ENCODE measurements at places on chromosomes 5 and 9.

- DNase-seq = no peak
Measured at GRCh38 chr5:135850231-135850630, 15.8 kb downstream of the SLC25A48 start.

DNA sequence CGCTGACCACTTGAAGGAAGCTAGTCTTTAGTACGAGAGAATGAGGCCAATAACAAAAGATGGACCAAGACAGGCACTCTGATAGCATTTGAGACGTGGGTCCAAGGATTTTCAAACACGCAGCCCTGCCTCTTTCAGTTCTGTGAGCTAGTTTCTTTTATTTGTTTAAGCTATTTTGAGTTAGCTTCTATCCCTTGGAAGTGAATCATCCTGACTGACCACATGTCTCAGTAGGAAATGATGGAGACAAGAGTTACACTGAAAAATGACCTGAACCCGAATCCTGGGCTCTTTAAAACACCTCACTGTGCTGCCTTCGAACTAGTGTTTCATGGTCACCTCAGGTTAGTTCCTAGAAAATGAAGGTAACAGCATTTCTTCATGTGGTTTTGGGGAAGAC, 9.9 kb downstream of the TEK start:
- DNase-seq = no peak

- DNase-seq = no peak
Measured at GRCh38 chr9:88781628-88782391, 209.5 kb upstream of the S1PR3 start.

DNA sequence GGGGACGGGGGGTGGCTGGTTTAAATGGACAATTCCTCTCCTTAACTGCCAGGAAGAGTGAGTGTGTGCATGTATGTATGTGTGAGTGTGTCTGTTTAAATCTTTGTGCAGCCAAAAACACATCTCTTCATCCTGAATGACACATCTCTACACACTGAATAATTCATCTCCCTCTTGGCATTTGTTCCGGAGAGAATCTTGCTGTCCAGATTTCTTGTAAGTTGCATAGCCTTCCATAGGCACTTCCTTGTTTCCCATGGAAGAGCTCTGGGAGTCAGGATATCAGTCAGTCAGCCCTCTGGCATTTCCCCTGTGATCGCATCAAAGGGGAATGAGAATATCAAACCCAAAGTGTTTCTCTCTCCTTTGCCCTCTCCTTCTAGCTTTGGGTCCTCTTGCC, 74.7 kb downstream of the WWC1 start:
- DNase-seq = no peak

GRCh38 chr5:149757197-149757947, 27.3 kb downstream of the PPARGC1B start:
- peak; percentile 77 for DNase-seq

DNA sequence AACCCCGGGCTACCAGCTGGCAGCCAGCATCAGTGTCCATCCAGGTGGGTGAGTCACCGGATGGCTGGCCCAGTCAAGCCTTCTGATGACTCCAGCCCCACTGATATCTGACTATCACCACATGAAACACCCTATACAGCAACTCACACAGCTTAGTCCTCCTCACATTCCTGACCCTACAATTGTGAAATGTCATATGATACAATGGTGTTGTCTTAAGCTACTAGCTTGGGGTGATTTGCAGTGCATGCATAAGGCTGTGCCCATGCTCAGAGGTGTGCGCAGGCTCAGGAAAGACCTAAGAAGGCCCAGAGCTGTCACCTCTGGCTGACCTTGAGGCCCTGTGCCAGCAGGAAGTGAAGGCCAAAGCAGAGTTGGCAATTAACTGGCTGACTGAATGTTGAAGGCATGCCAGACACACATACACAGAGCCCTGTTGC, 21.5 kb upstream of the SEMA4D start:
- DNase-seq = no peak

DNA sequence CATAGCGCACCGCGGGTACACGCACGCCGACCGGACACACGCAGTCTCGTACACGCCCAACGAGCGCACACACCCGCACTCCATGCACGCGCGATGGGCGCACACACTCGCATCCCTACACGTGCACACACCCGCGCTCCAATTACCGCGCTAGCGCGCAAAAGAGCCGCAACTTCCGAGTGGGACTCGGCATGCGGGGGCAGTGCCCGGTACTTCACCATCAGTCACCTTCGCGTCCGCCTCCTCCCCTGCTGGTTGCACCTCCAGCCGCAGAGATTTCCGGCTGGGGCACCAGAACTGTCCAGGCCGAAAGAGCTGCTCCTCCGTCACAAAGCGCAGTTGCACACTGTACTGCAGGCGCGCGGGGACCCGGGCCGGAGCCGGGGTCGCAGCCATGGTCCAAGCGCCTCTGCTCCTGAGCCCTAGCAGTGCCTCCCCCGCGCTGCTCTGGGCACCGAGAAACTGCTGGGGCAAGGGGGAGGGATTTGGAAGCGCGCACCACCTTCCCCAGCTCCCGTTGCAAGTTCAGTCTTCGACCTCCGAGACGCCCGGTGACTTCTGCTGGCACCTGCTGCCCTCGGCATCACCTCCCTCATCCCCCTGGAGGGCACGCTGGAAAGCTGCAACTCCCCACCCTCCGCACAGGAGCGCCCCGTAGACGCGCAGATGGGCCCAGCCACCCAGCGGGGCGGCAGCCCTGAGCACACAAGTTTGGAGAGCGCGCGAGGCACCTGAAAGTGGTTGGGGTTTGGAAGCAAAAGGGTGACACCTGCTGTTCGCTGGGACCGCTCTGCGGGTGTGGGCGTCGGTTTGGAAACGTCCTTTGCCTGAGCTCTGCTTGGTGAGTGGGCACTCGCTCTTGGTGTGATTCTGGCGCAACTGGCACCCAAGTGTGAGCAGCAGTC, 337.4 kb upstream of the PUM3 start:
- DNase-seq = peak; percentile 70

- DNase-seq = no peak
Measured at GRCh38 chr9:134035041-134036039, 10.1 kb downstream of the BRD3OS start.

- peak; percentile 24 for DNase-seq
Measured at GRCh38 chr5:168747987-168748777, 169.0 kb upstream of the PANK3 start.

GRCh38 chr5:6768590-6769230, 55.5 kb downstream of the TENT4A start:
- no peak for DNase-seq

GRCh38 chr9:110121170-110121569, 86.8 kb downstream of the C9orf152 start:
- no peak for DNase-seq

DNA sequence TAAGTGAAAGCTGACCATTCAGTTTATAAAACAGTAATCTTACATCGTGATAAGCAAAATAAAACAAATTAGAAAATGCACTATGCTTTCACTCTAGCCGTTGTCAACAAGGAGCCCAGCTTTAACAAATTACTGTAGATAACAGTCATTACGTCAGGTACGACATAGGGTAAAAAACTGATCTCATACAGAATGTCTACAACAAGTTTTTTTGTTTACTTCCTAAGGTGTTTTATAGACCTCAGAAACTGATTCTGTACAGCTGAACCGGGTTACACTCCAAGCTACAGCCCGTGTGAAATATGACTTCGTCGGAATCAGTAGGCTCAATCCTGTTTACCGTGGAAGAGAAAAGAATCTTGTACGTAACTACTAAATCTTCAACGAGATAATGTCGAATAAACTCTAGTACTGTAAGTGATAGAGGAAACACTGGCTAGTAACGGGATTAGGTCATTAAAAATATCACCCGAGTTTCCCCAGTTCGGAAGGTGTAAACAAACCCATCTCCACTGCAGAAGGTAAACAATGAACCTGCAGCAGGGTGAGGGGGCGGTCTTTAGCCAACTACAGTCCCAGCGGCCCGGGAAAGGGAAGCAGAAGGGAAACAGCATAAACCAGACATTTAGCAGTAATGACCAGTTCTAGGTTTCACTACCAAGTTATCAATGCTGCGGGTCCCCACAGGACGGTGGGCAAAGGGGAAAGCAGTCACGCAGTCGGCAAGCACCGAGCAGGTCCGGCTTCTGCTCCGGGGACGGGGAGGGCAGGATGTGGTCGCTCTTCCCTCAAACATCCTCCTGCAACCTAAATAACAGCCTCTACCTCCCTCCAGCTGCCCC, 1.1 kb downstream of the RICTOR start:
- peak; percentile 58 for DNase-seq

DNA sequence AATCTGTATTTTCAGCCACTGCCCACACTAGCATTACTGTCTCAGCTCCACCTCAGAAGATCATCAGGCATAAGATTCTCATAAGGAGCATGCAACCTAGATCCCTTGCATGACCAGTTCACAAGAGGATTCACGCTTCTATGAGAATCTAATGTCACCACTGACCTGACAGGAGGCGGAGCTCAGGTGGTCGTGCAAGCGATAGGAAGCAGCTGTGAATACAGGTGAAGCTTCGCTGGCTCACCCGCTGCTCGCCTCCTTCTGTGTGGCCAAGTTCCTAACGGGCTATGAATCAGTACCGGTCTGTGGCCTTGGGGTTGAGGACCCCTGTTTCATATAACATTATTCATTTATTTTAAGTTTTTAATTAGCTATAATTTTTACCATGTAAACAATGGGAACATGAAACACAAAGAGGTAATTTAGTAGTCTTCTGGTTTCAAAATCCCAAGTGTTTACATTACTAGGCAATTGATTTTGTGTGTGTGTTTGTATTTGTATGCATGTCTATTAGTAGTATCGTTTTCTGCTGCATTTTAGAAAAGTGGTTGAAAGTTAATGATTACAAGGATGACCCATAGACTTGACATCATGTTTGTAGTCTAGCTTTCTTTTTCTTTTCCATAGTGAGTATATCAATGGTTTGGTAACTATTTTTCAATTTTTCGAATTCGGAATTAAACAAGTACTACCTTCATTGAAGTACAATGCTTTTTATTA, 159.4 kb downstream of the TENT4A start:
- DNase-seq = no peak

DNA sequence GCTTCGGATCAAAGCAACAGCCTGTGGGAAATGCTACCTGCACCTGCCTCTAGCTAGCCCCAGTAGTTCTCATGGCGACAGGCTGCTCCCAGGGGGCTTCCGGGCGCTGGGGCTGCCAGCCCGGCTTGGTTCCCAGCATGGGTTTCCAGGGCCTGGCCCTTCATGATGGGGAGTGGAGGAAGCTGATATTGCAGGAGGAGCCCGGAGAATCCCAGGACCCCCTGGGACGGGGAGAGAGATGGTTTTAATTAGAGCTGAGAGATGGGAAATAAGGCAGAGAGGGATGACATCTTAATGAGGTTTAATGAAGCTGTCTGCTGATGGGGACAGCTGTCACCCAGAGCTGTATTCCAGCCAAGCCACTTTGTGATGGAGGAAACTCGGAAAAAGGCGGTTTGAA, 78.6 kb downstream of the CFAP77 start:
- DNase-seq = no peak

GRCh38 chr9:22067196-22067595, 58.1 kb upstream of the CDKN2B start:
- DNase-seq = no peak

DNA sequence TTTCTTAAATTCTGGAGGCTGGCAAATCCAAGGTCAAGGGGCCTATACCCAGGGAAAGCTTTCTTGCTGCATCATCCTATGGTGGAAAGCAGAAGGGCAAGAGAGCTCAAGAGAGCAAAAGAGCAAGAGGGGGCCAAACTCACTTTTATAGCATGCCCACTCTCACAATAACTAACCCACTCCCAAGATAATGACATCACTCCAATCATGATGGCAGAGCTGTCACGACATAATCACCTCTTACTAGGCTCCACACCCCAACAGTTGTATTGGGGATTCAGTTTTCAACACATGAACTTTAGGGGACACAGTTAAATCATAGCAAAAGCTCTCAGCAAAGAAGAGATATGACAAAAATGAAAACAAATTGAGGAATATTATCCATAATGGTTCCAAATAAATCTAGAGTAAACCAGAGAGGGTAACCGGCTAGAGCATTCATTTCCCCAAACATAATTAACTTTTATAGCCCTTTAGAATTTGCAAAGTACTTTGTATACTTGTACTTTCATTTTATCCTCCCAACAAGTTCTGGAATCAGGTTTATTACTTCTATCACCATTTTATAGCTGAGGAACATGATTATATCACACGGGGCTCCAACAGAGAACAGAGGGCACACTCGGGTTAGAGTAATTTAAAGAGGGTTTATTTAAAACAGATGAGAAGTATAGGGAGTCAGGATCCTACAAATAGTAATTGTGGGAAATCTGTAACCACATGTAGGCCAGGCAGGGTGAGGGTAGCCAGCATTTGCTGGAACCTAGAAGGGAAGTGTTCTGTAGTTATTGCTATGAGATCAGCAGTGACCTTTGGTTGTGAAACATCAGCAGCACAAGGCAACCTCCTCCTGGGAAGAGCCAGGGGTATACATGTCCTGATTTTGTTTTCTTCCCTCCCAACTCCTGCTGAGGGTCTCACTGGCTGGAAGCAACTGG, 7.2 kb upstream of the TARS1 start:
- no peak for DNase-seq

DNA sequence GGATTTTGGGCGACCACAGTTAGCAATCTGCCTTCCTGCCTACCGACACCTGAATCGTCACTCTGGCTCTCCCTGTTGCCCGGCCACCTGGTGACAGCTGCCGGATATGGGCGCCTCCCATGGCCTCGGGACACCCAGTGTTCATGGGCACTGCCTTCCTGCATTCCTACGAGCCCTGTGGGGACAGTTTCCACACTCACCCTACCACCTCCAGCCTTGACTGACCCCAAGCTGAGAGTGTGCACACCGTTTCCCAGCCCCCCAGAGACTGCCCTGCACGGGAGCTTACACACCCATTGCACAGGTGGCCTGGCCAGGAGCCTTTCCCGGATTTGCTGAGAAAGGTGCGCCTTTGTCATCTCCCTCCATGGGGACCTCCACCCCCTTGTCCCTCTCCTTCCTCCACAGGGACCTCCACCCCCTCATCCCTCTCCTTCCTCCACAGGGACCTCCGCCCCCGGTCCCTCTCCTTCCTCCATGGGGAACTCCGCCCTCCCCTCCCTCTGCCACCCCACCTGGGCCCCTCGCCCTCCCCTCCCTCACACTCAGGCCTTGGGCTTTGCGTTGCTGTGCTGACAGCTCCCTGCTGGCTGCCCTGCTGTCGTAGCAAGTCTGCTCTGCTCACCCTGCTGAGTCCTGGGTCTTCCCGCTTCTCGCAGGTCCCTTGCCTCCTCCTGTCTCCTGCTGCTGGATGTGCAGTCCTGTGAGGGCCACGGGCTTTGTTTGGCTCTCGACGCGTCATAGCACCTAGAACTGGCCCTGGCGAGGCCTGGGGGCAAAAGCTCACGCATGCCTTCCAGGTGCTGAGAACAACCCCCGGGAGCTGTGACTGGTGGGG, 48.4 kb downstream of the MRPL36 start:
- no peak for DNase-seq

DNA sequence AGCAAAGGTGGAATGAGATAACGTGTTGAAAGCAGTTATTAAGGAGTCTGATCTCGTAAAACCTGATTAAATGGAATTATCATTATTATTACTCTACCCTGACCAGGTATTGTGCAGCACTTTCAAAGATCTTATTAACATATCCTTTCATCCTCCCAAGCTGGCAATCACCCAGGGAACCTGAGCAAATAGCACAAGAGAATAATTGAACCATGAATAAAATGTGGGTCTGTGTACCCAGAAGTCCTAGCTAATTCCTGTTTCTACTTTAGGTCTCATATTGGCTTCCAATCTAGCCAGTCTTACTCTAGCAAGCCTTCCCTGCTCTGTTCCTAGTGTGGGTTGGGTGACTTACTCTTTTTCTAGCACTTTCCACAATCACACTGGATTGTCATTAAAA, 162.2 kb upstream of the STK32A start:
- peak; percentile 86 for DNase-seq

GRCh38 chr5:9838916-9839315, 208.8 kb upstream of the TAS2R1 start:
- DNase-seq = no peak
